ENCODE measurements at places on chromosomes 3 and 15.

DNA sequence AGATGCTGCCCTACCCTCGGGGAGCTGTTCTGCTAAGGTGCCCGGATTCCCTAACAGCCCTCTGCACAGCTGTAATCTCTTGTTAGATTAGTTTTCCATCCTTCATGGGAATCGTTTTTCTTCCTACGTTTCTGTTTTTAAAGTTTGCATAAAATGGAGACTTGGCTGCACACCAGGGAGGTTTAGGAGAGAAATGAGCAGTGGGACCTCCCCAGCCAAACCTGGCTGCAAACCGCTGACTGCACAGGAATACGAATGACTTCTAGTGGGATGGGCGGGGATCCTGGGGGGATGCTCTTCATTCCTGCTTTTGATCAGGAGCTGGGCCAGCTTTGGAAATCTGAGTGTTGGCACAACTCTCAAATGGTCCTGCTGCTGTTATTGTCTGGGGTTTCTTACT, 77.5 kb downstream of the THSD4 start:
- no peak for DNase-seq

DNA sequence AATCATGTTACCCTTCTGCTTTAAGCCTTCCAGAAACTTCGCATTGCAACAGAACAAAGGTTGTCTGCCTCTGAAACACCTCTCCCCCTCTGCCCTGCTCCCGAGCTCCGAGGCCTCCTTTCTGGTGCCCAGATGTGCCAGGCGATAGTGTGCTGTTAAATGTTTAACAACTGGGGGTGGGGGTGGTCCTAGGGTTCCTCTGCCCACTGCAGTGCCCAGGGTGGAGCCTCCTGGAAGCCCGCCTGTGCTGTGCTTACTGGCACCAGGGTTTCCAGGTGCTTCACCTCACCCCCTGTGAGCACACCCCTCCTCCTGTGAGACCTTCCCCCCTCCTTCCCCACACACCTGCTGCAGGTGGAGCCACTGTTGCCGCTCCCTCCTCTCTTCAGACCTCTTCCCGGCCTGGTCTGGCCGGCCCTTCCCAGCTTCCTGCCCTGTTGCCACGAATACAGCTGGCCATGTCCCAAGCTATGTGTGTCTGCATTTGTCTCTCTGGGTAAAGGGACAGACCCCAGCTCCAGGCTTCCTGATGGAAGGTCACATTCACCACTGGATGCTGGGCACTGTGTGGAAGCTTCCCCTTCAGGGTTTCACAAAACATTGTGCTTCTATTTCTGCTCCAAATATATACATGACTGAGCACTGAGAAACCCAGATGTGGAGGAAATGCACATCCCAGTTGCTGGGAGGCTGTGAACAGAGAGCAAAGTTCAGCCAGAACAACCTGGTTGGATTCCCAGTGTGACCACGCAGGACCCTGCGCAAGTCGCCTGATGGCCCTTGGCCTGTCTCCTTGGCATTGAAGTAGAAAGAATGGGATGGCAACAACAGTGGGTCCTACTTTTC, 37.2 kb downstream of the MGLL start:
- DNase-seq = no peak

DNA sequence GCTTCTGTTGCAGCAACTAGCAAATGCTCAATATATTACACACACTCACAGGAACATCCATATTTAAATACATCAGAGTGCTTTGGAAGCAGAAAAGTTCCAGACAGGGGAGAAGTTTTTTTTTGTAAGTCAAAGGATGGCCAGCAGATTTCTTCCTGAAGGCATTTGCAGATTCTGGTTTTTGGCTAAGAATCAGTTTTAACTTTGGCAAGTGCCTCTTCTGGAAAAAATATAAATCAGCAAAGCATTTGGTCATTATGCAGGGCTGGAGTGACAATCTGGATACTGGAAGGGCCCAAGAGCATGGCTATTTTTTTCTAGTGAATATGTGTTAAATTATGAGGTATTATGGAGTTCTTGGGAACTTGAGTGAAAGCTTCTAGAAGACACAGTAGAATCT, 495.3 kb upstream of the ARPP21 start:
- no peak for DNase-seq

- DNase-seq = peak; percentile 59
Observed at GRCh38 chr3:100993309-100993708, at the start of gene ABI3BP. ABI3BP (minus strand) TSS chr3:100993421; CDS start chr3:100993384, 37 bp downstream.

- DNase-seq = no peak
Observed at GRCh38 chr15:66742286-66742685, 40.2 kb downstream of the SMAD6 start.

DNA sequence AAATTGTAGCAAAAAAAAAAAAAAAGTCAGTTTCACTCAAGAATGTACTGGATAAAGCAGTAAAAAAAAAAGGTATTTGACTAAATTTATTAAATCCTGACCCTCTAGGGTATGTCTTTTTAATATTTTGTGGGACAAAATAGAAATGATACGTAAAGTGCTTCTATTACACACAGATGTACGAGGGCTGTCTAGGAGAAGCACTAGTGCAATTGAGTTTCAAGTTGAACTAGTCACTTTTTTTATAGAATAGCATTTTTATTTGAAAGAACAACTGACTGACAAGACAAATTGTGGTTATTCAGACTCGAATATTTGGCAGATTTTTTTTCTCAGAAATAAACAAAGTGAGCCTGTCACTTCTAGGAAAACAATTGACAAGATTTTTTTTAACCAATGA, 49.0 kb downstream of the CCDC54 start:
- no peak for DNase-seq

DNA sequence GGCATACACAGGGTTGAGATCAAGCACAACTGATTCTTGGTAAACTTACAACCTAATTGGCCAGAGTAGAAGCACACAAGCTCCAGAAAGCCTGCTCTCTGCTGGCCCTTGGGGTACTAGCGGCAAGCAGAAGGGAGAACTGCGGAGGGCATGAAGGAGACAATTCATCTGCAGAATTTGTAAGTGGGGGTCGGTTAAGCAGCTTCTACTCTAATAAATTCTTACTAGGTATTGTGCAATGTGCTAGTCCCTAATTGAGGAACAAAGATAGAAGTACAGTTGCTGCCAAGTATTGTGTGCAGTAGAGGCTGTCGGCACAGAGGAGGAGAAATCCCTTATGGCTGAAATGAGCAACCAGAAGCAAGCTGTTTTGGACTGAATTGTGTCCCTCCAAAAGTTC, 91.2 kb upstream of the VEPH1 start:
- no peak for DNase-seq

DNA sequence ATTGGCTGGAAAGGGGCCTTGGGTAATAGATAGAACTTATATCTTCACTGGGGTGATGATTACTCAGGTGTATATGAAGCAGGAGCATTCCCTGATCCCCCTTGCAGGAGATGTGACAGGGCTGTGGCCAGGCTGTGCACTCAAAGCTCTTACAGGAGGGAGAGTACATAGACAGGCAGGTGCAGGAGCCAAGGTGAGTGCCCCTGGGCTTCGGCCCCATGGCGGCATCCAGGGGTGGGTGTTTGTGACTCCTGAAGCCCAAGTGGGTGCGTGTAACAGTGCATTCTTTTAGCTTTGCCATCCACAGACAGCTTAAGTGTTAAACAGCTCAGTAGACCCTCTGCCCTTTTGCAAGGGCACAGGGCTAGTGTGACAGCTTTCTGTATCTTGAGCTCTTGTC, 236.6 kb upstream of the GPR149 start:
- no peak for DNase-seq

GRCh38 chr15:89825271-89825940, 10.8 kb upstream of the ANPEP start:
- DNase-seq = no peak

DNA sequence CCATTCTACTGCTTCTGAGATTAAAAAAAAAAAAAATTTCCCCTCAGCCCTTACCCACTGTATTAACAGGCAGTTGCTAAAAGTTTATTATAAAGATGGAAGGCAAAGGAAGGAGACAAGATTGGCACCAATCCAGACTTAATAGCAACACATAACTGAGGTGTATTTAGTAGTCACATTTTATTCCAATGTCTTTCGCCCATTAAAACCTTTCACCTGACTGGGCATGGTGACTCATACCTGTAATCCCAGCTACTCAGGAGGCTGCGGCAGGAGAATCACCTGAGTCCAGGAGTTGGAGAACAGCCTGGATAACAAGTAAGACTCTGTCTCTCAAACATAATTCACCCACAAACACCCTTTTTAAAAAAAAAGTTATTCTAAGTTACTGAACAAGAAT, 4.4 kb downstream of the ACAP2 start:
- DNase-seq = no peak

DNA sequence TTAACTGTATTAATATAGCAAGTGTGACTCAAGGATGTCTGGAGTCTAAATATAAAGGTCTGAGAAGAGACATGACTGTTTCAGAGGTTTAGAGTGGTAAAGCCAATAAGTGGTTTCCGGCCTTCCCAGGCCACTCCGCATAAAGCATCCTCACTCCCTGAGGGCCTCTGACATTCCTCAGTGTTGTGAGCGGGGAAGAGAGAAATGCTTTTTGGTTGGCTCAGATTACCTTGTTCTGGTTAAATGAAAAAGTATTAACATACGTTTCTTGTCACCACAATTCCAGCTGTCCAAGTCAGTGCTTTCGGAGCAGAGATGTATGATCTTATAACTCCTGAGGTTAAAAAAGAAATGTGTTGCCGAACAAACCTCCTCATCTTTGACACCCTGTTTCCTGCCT, 103.8 kb downstream of the RBMS3 start:
- peak; percentile 14 for DNase-seq

DNA sequence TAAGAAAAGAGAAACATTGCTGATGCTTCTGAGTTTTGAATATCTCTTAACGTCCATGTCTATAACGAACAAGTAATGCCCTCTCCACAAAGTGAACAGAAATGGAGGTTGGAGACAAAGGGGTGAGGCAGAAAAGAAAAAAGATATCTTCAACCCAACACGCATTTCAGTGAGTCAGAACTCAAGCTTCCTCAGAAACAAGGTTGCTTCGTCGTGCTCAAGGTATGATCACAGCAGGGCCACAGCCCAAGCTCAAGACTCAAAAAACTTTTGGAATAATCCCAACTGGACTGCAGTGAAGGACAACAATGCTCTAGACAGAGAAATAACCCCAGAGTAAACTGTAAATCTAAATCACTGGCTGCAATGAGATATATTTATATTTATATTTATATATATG, 18.9 kb downstream of the WNT5A start:
- DNase-seq = no peak

GRCh38 chr15:90495067-90495466, 34.7 kb upstream of the CRTC3 start:
- no peak for DNase-seq

- no peak for DNase-seq
Observed at GRCh38 chr3:113981803-113982202, 34.0 kb downstream of the ZDHHC23 start.
